NCI-H774 (cell line): ENCODE measurements at places on chromosomes 16 and 17.

DNA sequence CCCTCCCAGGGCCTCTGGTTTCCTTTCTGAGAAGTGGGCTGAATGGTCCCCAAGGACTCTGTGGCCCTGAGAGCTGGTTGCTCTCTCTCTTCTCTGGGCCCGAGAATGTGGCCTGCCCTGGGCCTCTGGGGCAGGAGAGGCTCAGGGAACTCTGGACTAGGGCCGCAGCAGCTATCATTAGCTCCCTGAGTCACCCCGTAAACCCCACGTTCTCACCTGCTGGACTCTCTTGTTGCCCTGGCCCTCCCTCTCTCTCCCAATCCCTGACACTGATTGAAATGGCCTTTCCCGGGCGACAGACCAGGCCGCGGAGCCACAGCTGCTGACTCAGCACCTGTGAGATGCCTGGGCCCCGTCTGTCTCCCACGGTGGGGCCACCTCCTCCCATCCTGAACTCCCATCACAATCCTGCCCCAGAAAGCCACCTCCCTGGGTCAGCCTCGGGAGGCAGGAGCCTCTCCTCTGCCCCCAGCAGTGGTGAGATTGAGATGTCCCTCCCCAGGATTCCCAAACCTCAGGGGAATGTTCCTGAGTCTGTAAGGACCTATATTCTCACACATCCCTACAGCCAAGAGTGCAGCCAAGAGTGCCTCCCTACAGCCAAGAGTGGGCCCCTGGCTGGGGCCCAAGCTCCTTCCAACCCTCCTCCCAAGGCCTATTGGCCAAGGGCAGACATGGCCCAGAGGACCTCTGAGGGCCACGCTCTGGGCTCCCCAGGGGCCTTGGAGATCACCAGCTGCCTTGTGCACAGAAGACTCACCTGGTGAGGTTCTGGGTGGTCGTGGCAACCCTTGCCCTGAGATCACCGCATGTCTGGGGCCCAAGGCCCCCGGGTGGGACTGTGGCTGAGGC lies 470 bp downstream of the TRPV3 start:
- DNase-seq: no peak

GRCh38 chr17:9860851-9861250 lies 35.1 kb downstream of the GLP2R start:
- DNase-seq: no peak

DNA sequence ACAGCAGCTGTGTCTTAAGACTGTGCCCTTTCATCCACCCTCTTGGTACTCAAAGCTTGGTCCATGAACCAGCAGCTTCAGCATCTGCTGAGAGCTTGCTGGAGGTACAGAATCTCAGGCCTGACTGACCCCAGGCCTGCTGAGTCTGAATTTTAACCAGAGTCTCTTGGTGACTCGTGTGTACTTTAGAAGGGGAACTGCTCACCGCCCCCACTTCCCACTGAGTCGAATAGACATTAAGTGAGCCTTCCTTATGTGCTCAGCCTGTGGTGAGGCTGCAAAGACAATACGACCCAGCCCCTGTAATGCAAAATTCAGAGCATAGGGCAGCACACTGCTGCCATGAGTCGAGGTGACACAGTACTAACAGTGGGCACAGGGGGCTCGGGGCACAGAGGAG lies 662.8 kb downstream of the WWOX start:
- no peak for DNase-seq

- peak; percentile 49 for DNase-seq
Measured at GRCh38 chr16:23434380-23434779, 18.6 kb downstream of the COG7 start.

DNA sequence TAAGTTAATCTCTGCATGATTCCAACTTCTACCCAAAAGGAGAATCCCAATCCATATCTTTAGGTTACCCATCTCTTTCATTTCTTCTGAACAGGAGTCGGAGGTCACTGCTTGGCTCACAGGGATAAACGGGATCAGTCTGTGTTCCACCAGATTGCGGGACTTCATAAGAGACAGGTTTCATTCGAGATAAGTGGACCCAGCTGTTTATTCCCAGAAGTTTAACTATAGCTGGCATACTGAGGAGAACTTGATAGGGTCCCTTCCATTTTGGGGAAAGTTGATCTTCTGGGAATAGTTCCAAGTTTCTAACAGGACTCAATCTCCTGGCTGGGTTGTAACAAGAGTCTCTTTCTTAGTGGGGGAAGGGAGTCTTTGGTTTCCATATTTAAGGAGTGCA lies 45.4 kb upstream of the ARL4D start:
- DNase-seq: no peak

- no peak for DNase-seq
Measured at GRCh38 chr16:46747777-46748651, at the start of gene MYLK3. Gene MYLK3, minus strand, starts transcription at chr16:46748344. Its CDS starts 151 bp downstream, at chr16:46748193.

DNA sequence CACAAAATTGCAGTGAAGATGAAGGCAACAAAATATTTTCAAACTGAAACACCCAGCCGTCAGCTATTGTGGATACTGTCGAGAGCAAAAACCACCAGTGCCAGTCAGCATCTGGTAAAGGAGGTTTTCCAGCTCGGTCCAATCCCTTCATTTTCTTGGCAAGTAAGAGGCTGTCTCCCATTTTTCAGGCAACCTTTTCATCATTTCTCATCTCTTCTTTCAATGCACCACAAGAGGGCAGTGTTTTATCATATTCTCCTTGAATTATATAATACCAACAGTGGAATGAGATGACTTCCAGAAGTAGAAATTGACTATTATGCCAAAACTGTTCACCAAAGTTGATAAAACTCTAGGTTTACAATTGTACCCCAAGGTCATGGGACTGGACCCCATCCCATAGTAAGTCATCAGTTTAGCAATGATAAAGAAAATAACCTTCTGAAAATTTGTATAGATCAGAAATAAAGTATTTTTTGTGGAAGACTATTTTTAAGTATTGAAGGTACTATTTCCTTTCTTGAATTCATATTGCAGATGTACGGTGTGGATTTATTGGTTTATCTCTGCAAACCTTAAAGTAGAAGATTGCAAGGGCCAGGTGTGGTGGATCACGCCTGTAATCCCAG lies 16.8 kb downstream of the NQO1 start:
- DNase-seq: no peak

DNA sequence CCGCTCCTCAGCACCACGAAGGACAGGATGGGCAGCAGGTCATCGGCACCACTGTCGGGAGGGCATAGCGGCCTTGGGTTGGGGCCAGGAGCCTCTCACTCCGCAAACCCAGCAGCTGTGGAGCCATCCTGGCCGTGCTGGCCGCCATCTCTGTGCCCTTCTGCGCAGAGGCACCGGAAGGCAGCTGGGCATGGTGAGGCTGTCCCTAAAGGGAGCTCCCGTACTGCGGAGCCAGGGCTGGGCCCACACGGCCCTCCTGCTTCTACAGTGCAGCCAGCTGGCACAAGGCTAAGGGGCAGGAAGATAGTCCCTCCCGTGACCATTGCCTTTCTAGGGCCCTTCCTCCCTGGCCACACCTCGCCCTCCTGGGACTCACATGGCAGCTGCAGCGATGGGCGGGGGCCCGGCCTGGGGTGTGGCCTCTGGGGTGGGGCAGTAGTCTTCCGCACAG lies 7.0 kb upstream of the SPATA2L start:
- DNase-seq: no peak

DNA sequence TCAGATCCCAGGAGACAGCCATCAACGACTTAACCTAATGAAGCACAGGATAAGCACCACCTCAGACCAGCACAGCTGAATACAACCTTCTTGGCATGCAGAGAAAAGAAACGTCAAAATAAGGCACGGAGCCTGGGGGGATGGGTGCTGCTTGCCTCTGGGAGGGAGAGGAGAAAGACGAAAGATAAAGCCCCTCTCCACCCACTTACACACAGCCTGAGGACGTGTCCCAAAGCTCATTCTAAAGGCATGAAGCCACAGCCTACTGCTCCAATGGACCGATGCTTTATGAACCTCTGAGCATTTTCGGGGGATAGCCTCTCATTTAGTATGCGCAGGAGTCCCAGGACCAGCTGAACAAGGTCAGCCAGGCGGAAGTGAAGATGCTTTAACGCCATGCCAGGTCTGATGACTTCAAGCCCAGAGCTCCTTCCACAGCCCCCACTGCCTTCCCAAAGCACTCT lies 31.1 kb downstream of the ST3GAL2 start:
- no peak for DNase-seq

- DNase-seq: no peak
Measured at GRCh38 chr16:27381236-27381635, 20.7 kb upstream of the IL21R start.

GRCh38 chr17:55962951-55963401 lies 190.3 kb upstream of the ANKFN1 start:
- no peak for DNase-seq

GRCh38 chr16:15542261-15542660 lies 100.7 kb downstream of the MARF1 start:
- no peak for DNase-seq

DNA sequence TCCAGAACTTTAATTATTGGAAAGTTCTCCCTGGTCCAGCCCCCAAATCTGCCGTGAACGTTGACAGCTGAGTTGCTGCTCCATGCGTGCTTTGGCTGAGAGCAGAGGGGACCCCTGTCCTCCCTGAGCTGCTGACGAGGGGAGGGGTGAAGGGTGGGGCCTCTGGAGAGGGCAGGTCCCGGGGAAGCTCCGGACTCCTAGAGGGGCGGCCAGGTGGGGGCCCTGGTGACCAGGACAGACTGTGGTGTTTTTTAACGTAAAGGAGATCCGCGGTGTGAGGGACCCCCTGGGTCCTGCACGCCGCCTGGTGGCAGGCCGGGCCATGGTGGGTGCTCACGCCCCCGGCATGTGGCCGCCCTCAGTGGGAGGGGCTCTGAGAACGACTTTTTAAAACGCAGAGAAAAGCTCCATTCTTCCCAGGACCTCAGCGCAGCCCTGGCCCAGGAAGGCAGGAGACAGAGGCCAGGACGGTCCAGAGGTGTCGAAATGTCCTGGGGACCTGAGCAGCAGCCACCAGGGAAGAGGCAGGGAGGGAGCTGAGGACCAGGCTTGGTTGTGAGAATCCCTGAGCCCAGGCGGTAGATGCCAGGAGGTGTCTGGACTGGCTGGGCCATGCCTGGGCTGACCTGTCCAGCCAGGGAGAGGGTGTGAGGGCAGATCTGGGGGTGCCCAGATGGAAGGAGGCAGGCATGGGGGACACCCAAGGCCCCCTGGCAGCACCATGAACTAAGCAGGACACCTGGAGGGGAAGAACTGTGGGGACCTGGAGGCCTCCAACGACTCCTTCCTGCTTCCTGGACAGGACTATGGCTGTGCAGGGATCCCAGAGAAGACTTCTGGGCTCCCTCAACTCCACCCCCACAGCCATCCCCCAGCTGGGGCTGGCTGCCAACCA lies at the start of gene MC1R:
Gene MC1R (plus strand): TSS at position 410 of the 895 bp plus-strand sequence. CDS start 397 bp downstream, at position 807.
- no peak for DNase-seq

- DNase-seq: no peak
Measured at GRCh38 chr16:28062847-28063521, 530 bp downstream of the GSG1L start.

DNA sequence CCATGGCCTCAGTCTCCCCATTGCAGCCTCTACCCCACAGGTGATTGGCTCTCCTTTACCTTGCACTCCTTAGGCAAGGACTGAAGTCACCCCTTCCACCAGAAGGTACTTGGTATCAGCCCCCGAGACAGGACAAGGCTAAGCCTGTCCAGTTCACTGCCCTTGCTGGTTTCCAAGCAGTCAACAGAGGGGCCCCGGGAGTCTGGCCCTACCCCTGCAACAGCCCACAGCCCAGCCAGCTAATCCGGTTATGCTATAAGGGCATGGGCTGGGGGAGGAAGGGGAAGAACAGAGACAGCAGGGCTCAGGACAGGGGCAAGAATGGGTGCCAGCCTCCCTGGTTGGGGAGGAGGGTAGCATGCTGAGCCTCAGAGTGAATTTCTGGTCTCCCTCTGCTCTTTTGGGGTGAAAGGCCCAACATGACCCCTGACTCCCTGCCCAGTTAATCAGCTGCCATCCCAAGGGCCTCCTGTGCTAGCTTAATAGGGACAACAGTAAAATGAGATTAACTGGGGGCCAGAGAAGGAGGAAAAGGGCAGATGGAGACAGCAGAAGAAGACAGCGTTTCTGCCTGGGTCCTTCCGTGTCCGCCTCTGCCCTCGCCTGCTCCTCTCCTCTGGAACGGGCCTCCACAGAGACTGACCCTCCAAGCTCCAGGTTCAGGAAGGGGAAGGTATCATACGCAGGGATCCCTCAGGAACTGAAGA lies 10.7 kb downstream of the DLG4 start:
- DNase-seq: no peak

DNA sequence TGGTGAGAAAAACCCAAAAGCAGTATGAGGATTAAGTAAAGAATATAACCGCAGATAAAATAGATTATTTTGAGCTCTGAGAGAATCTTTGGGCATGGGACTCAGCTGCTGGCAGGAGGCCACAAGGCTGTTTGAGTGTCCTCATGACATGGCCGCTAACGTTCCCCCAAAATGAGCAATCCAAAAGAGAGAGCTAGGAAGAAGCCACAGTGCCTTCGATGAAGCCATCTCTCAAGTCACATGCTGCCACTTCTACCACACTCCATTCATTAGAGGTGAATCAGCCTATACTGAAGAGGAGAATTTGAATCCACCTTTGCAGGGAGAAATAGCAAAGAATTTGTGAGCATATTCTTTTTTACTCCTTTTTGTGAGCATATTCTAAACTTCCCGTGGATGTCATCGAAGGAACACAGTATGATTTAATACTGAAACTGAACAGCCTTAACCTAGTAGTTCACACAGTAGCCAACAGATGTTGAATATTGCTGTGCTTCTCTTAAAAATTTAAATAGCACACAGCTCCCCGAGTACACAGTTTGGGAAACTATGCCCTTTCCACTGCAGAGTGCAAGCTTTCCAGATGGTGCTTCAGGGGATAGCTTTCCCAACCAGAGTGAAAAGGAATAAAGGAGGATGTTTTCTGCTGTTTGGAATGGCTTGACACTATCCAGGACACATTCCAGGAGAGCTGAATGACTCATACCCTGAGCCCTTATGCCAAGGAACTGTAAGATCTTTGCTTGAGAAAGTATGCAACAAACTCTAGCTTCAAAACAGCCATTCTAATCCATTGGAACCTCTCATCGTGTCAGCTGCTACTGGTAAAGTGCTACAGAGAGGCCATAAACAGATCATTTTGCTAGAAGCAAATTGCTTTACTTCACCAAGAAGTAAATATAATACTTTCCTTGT lies 33.9 kb downstream of the ANKFY1 start:
- no peak for DNase-seq

GRCh38 chr17:8223356-8224126 lies 13.2 kb upstream of the AURKB start:
- DNase-seq: peak; percentile 14

- DNase-seq: no peak
Measured at GRCh38 chr16:27083861-27084261, 17.1 kb downstream of the C16orf82 start.

DNA sequence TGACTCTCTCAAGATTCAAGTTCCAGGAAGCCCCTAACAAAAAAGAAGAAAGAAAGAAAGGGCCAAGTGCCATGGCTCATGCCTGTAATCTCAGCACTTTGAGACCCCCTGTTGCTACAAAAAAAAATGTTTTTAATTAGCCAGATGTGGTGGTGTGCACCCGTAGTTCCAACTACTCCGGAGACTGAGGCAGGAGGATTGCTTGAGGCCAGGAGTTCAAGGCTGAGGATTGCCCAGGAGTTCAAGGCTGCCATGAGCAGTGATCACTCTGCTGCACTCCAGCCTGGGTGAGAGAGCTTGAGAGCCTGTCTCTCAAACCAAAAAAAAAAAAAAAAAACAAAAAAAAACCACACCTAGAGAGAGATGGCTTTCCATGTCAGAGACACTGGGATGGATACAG lies 18.8 kb downstream of the TLE7 start:
- DNase-seq: no peak
